ENCODE measurements at places on chromosomes 4 and X.

- no peak for DNase-seq
These were observed 6.9 kb upstream of the RAP2C start for GRCh38 chrX:132226169-132226568.

- DNase-seq = no peak
These were observed 45.8 kb downstream of the ANXA10 start for GRCh38 chr4:168138143-168138542.

DNA sequence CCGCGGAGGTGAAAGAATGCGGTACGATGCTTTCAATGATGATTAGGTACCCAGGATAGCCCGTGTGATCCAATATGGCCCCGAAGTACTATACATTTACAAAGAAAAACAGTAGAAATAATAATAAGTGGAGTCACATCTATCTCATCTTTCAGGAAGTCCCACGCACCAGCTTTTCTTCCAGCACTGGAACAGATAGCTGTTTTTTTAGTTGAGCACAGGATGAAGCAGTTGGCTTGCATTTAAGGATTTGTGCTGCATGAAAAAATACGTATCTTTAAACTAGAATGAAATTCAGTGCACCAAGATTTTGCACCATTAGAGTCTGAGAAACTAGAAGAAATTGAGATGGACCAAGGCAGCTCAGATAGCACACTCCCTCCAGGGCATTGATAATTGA is 44.1 kb downstream of the SMIM20 start:
- no peak for DNase-seq

DNA sequence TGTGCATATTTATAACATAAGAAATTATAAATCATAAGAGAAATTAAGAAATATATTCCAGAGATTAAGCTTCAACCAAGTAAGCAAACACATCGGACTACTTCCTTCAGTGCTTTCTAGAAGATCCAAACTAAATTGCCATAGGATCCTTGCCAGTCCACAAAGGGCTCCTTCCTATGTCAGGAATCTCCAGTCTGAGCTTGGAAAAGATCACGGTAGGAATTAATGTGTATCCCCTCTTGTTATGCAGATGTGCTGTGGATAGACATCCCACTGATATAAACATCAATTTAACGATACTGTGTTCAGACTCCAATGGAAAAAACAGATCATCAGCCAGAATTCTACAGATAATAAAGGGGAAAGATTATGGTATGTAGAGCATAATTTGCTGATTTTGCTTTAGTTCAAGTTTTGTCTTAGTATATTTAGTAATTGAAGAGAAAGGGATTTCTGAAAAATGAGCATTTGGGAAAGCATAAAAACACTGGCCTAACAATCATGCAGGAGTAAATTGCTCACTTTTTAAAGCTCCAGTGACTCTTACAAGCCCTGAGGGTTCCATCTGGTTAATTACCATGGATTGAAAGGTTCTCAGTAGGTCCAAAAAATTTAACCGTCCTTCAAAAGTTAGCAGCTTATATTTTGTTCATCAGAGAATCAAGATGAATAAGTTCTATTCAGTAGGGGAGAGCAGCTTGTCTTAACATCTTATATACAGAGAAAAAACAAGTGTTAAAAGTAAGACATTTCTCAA is 65.9 kb downstream of the HHIP start:
- no peak for DNase-seq

GRCh38 chrX:11954176-11954575 is 184.1 kb upstream of the FRMPD4 start:
- DNase-seq = no peak

- peak; percentile 17 for DNase-seq
These were observed 62.6 kb downstream of the FAM114A1 start for GRCh38 chr4:38930204-38930603.

- no peak for DNase-seq
These were observed 213.1 kb downstream of the UGT8 start for GRCh38 chr4:114811564-114812301.

GRCh38 chrX:50812995-50813842 is 775 bp downstream of the SHROOM4 start:
- DNase-seq = no peak

- no peak for DNase-seq
These were observed 57.0 kb upstream of the RAP1GDS1 start for GRCh38 chr4:98204236-98204553.

- DNase-seq = no peak
These were observed 63.9 kb upstream of the TRIM2 start for GRCh38 chr4:153140294-153140693.

- peak; percentile 34 for DNase-seq
These were observed 47.5 kb downstream of the UCHL1 start for GRCh38 chr4:41304221-41304620.

GRCh38 chr4:85610450-85610849 is 135.5 kb downstream of the ARHGAP24 start:
- DNase-seq = no peak
